Stimulated activated CD4-positive, alpha-beta T cell treated with anti-CD3 and anti-CD28 coated beads, Interleukin-1b, Interleukin-23, amount 100 ng/mL, for 4 hours (primary cell): ENCODE measurements at places on chromosomes 2 and 18.

- no peak for DNase-seq
Observed at GRCh38 chr18:79766308-79766707, 31.4 kb upstream of the KCNG2 start.

- no peak for DNase-seq
Observed at GRCh38 chr2:140295767-140296166, 1515.6 kb upstream of the NXPH2 start.

DNA sequence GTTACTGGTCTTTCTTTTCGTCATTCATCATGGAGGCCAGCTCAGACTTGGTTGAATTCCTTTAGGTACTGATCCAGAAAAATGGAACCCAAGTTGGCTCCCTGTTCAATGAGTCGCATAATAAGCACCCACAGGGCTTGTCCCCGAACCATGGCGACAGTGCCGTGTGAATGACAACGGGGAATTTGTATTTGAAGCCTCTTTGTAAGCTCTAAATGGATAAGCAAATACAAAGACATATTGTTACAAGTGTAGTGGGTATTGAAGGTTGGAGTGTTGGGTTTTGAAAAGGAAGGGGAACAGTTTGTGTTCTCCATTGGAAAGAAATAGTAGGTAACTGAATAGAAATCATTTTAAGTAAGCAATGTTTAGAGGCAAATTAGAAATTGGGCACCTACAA lies 288.9 kb downstream of the SLC4A3 start:
- no peak for DNase-seq

DNA sequence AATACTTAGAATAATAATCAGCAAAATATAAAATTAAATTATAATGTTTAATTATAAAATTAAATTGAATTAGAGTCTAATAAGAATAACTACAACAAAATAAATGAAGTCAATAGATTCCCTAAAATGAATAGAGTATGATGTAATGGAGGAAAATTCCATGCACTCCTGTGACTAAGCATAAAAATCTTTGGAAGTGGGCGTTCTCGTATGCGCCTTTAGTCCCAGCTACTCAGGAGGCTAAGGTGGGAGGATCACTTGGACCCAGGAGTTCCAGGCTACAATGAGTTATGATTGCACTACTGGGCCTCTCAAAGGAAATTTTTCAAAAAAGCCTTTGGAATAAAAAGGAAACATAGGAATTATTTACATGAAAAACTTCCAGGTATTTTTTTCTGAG lies 955.4 kb upstream of the POU3F3 start:
- no peak for DNase-seq

- DNase-seq: no peak
Observed at GRCh38 chr2:43787895-43788294, 14.1 kb downstream of the DYNC2LI1 start.

DNA sequence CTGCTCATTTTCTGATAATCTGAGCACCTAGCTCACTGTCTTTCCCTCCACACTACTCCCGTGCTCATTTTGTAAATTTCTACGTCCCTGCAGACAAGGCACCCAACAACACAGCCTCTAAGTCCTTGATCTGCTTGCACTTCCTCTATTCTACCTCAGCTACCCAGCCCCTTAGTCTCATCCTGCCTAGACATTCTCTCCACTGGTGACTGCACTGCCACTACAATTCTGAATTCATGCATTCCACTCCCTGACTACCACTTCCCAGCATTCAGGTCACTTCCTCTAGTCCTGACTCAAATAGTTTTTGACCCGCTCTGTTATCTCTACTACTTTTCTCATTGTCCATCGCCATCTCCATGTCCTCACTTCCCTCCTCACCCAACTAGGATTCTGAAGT lies 155.7 kb downstream of the DYM start:
- DNase-seq: no peak

DNA sequence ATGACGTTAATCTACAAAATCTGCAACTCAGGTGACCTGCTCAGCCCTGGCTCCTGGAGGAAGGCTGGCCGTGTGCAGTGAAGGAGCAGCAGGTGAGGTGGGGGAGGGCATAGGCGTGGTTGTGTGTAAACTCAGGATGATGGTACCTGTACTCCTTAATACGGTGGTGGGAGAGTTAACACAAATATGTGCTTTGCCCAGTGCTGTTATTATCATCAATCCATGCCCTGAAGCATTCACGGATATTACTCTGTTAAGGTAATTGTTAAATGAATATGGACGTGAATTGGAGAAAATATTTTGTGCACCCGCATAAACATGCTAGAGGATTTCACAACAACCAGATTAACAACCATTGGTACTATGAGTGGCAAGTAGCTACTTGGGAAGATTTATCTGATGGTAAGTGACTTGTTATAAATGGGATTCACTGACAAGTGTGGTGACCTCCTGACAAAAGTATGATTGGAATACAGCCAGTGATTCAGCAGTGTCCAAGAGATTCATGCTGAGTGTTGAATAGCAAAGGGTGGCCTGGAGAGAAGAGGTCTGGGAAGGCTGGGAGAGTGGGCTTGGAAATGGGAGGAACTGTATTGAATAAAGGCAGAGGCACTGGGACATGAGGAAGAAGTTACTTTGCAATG lies 194.1 kb downstream of the TPGS2 start:
- DNase-seq: no peak

GRCh38 chr2:147808520-147808919 lies 36.3 kb upstream of the ACVR2A start:
- DNase-seq: no peak

- no peak for DNase-seq
Observed at GRCh38 chr2:197799068-197799467, 5.3 kb upstream of the PLCL1 start.

GRCh38 chr18:10013621-10014543 lies 100.1 kb downstream of the VAPA start:
- no peak for DNase-seq

- DNase-seq: no peak
Observed at GRCh38 chr2:225431105-225431863, 31.8 kb downstream of the NYAP2 start.
